Activated T-helper 2 cell treated with anti-CD3 and anti-CD28 coated beads, Interferon-gamma antibody, Interleukin-2, Interleukin-4, amounts not matched to agents 10 μg/mL and 5 μg/mL and 100 μg/mL, durations not matched to agents 14 hours and 24 hours and 36 hours (primary cell): ENCODE measurements at places on chromosomes 13 and 19. TPM values are rescaled to one million over a fixed set of nuclear protein-coding genes. Genes with fewer than 3 reads are reported as not detected.
A peak's percentile ranks its signal among the peaks of the same experiment; 100 is the strongest.

Gene CEACAM16
- total RNA-seq, result not detected in 2 replicates

DNA sequence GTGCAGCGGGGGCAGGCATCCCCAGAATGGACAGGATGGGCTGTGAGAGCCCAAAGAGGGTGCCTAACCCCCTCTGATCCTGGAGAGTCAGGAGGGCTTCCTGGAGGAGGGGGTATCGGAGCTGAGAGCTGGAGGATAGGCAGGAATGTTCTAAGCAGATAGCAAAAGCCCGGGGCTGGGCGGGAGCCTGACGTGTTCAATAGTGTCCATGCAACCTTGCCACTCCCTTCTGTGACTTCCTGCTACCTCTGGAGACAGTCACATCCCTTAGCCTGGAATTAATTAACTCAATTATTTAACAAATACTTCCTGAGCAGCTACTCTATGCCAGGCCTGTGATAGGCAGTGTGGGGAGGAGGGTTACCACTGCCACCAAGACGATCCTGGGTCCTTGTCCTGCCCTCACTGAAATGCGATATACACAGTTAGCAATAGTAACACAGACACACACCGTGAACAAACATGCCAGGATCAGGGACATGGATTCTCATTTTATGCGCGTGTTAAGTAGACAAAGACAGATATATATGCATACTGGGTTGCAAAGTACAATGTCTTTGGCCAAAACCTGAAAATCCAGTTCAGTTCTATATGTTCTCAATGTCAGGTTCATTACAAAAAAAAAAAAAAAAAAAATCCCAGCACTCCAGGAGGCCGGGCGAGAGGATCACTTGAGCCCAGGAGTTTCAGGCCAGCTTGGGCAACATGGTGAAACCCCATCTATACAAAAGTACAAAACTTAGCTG lies 10.7 kb downstream of the AP2S1 start:
- H3K36me3 ChIP-seq, result peaks cover 42% of the 10 kb centered on the region
- no peak overlapping the region for H3K4me3 ChIP-seq
- no peaks in the 10 kb centered on the region for H3K4me1 ChIP-seq
- H3K27me3 ChIP-seq, result no peaks in the 10 kb centered on the region

- no peaks in the 10 kb centered on the region for H3K4me1 ChIP-seq
- no peak overlapping the region for H3K4me3 ChIP-seq
- DNase-seq, result no peak
- H3K36me3 ChIP-seq, result no peaks in the 10 kb centered on the region
- no peaks in the 10 kb centered on the region for H3K27me3 ChIP-seq
Observed at GRCh38 chr13:93260591-93260990, 34.0 kb downstream of the GPC6 start.

DNA sequence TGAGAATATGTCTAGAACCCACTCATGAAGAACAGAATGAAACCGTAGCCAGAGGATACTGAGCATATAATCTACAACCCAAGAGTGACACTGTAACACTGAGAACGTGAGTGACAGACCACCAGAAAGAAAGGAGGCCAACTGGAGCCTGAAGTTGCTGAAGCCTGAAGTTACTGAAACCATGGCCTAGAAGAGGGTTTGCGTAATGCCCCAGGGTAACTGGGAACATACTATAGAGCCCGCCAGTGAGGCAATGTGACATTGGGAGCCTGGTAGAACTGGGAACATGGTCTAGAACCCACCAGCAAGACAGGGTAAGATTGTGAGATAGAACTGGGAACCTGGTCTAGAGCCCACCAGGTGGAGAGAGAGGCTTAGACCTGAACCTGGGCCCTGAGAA lies 15.5 kb upstream of the TNFSF14 start:
- H3K27ac ChIP-seq, result no peak overlapping the region
- no peaks in the 10 kb centered on the region for H3K27me3 ChIP-seq
- H3K4me1 ChIP-seq, result peaks cover 42% of the 10 kb centered on the region
- H3K4me3 ChIP-seq, result no peak overlapping the region

GRCh38 chr13:41162151-41162550 lies 29.5 kb upstream of the KBTBD6 start:
- H3K4me1 ChIP-seq, result peaks cover 4% of the 10 kb centered on the region
- DNase-seq, result no peak
- no peak overlapping the region for H3K27ac ChIP-seq
- H3K36me3 ChIP-seq, result no peaks in the 10 kb centered on the region
- no peaks in the 10 kb centered on the region for H3K27me3 ChIP-seq

- DNase-seq, result no peak
- H3K27ac ChIP-seq, result no peak overlapping the region
- H3K4me3 ChIP-seq, result no peak overlapping the region
- no peaks in the 10 kb centered on the region for H3K27me3 ChIP-seq
Observed at GRCh38 chr13:114046431-114046975, 72.6 kb upstream of the C13orf46 start.

GRCh38 chr19:41350735-41351338 lies 2.9 kb downstream of the TGFB1 start:
- H3K4me3 ChIP-seq, result peak overlapping the region; percentile 100
- peaks cover 34% of the 10 kb centered on the region for H3K4me1 ChIP-seq
- peaks cover 63% of the 10 kb centered on the region for H3K36me3 ChIP-seq
- peak overlapping the region; percentile 81 for H3K27ac ChIP-seq
- H3K27me3 ChIP-seq, result no peaks in the 10 kb centered on the region
- DNase-seq, result no peak

GRCh38 chr19:12722566-12723380 lies 959 bp downstream of the TNPO2 start:
- peak; percentile 92 for DNase-seq
- peak overlapping the region; percentile 90 for H3K27ac ChIP-seq
- peak overlapping the region; percentile 92 for H3K4me3 ChIP-seq
- H3K4me1 ChIP-seq, result peaks cover 17% of the 10 kb centered on the region
- H3K36me3 ChIP-seq, result peaks cover 52% of the 10 kb centered on the region
- no peaks in the 10 kb centered on the region for H3K27me3 ChIP-seq

- peaks cover 16% of the 10 kb centered on the region for H3K36me3 ChIP-seq
- H3K27ac ChIP-seq, result peak overlapping the region; percentile 84
- DNase-seq, result no peak
- H3K4me1 ChIP-seq, result peaks cover 35% of the 10 kb centered on the region
Observed at GRCh38 chr19:3555653-3556422, 1.5 kb downstream of the MFSD12 start.

- no peak overlapping the region for H3K27ac ChIP-seq
- H3K4me3 ChIP-seq, result no peak overlapping the region
- H3K36me3 ChIP-seq, result no peaks in the 10 kb centered on the region
- no peaks in the 10 kb centered on the region for H3K4me1 ChIP-seq
- DNase-seq, result no peak
Observed at GRCh38 chr13:44155422-44156293, 218.0 kb upstream of the SERP2 start.
